ENCODE measurements at places on chromosomes 6 and 20.

DNA sequence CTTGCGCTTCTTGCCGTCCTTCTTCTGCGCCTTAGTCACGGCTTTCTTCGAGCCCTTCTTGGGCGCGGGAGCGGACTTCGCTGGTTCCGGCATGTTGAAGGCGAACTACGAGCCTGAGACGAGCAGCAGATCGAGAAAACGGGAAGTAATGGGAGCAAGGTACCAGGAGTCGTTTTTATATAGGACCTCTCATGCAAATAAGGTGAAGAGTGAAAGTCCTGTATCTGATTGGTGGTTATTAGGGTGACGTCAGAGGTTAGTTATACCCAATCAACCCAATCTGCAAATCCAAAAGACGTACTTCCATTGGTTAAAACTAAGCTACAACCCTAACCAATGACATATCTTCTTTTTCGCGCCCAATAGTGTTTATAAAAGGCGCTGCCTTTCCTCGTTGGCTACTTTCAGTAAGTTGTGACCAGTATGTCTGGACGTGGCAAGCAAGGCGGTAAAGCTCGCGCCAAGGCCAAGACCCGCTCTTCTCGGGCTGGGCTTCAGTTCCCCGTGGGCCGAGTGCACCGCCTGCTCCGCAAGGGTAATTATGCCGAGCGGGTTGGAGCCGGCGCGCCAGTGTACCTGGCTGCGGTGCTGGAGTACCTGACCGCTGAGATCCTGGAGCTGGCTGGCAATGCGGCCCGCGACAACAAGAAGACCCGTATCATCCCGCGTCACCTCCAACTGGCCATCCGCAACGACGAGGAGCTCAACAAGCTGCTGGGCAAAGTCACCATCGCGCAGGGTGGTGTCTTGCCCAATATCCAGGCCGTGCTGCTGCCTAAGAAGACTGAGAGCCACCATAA, 100.6 kb upstream of the PRSS16 start:
- no peaks in the 10 kb centered on the region for H3K27me3 ChIP-seq
- H3K36me3 ChIP-seq = no peaks in the 10 kb centered on the region
- peaks cover 3% of the 10 kb centered on the region for H3K4me1 ChIP-seq
- no peak overlapping the region for H3K4me3 ChIP-seq
- no peak overlapping the region for H3K27ac ChIP-seq
- DNase-seq = peak; percentile 42

DNA sequence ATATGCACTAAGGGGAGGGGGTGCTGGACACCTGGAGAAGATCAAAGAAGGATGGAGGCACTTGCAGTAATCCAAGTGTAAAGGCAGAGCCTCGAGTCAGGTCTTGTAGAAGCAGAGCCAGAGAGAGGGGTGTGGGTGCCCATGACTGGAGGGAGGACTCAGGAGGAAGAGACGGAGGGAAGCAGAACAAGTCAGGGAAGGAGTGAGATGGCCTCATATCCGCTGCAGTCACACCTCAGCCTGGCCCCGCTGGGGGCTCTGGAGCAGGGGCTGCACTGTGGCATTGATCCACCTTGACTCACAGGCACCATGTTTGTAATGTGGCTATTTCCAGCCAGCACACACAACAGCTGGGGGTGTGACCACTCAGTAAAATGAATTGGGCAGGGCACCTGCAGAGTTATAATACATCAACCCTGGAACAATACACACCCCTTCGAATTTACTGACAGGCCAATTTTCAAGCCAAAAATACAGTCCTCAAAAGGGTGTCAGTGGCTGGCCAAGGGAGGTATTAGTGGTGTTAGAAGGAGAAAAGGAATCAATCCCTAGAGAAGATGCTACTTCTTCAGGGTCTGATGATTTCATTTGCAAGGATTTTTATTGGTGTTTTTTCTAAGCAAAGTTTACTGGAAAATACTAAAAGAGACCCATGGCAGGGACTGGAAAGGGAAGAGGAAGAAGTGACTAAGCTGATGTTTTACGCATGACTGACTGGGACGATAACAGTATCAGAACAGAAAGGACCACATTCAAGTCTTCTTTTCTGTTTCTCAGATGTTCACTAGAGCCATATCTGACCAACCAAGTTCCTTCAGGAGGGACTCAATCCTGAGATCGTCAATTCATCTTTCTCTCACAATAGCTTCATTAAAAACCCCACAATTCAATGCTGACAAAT, 18.9 kb upstream of the NXT1 start:
- H3K36me3 ChIP-seq = no peaks in the 10 kb centered on the region
- H3K4me3 ChIP-seq = no peak overlapping the region
- no peaks in the 10 kb centered on the region for H3K27me3 ChIP-seq
- H3K4me1 ChIP-seq = peaks cover 7% of the 10 kb centered on the region
- H3K27ac ChIP-seq = no peak overlapping the region

- no peak overlapping the region for H3K4me3 ChIP-seq
- H3K27ac ChIP-seq = no peak overlapping the region
- H3K36me3 ChIP-seq = no peaks in the 10 kb centered on the region
- DNase-seq = no peak
- no peaks in the 10 kb centered on the region for H3K27me3 ChIP-seq
- H3K4me1 ChIP-seq = peaks cover 2% of the 10 kb centered on the region
Observed at GRCh38 chr20:15895560-15896084, 677.6 kb downstream of the KIF16B start.

DNA sequence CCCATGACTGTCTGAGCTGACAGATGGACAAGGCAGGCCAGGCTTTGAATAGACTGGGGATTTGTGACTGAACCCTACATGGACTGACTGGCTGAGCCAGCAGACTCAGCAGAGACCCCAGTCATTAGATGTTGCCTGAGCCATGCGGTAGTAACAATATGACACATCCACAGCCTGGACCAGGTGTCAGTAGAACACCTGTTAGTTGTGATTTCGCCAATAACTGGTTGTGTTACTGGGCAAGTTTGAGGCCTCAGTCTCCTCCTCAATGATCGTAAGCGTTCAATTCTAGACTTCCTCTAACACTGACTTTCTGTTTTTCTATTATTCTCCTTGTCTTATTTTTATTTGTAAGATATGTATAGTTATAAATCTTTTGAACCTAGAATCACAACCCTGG, 311.9 kb upstream of the MAP3K7 start:
- no peak overlapping the region for H3K4me3 ChIP-seq
- DNase-seq = no peak
- no peaks in the 10 kb centered on the region for H3K36me3 ChIP-seq

DNA sequence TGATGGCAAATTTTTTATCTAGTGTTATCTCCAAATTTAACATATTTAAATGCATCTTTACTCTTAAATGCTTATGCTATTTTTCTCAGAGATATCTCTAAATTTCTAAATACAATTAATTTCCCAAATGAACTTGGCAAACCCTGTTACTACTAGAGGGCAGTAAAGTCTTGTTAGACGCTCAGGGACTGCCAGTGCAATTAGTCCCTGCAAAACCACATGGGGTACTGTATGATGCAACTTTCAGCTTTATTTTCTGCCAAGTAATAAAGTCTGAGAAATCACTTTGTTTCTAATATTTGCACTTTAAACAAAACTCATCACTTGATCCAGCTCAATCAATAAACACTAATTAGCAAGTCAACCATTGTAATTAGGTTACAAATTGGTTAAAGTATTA, 76.0 kb upstream of the ADGRB3 start:
- no peak for DNase-seq
- no peak overlapping the region for H3K4me3 ChIP-seq
- no peaks in the 10 kb centered on the region for H3K4me1 ChIP-seq

- no peak overlapping the region for H3K4me3 ChIP-seq
- H3K27ac ChIP-seq = no peak overlapping the region
- H3K4me1 ChIP-seq = no peaks in the 10 kb centered on the region
- no peaks in the 10 kb centered on the region for H3K36me3 ChIP-seq
- DNase-seq = no peak
Observed at GRCh38 chr6:128855581-128856085, 27.3 kb upstream of the LAMA2 start.

GRCh38 chr6:11618533-11618932, 81.0 kb downstream of the TMEM170B start:
- H3K27me3 ChIP-seq = peaks cover 4% of the 10 kb centered on the region
- no peak overlapping the region for H3K27ac ChIP-seq
- H3K4me1 ChIP-seq = peaks cover 2% of the 10 kb centered on the region
- DNase-seq = no peak
- peaks cover 3% of the 10 kb centered on the region for H3K36me3 ChIP-seq

DNA sequence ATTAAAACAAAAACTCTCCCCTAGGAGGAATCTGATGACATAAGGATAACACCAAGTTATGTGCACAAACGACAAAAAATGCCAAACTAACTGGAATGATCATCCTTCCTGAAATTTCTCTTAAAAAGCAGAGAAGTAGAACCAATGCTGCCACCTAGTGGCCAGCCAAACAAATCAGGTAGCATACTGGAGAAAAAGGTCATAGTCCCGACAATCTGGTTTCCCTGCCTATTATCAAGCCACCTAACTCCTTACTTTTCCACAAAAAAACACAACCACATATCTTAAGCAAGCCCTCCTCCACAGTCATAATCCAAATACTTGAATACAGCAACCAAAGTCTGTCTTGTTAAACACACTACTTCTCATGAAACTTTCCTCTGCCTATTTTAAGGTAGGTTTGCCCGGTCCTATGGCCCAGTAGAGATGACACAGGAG, 5.3 kb downstream of the OARD1 start:
- DNase-seq = peak; percentile 43
- H3K4me3 ChIP-seq = no peak overlapping the region
- H3K36me3 ChIP-seq = peaks cover 11% of the 10 kb centered on the region
- peaks cover 24% of the 10 kb centered on the region for H3K4me1 ChIP-seq
- H3K27ac ChIP-seq = peak overlapping the region; percentile 86

DNA sequence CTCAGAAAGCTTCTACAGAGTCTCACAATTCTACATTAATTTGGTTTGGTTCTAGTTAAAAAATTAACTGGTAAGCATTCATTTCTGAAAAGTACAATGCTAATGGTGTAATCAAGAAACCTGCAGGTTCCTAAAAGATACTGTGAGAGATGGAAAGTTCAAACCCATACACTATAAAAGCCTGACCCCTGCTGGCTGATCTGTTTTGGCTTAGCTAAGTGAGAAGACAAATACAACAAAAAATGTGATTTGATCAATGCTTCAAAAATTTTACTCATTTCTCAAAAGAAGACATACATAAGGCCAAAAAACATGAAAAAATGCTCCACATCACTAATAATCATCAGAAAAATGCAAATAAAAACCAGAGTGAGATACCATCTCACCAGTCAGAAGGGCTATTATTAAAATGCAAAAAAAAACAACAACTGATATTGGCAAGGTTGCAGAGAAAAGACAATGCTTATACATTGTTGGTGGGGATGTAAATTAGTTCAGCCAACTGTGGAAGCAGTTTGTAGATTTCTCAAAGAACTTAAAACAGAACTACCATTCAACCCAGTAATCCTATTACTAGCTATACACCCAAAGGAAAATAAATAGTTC, 102.8 kb downstream of the MOXD1 start:
- H3K27me3 ChIP-seq = peaks cover 44% of the 10 kb centered on the region
- H3K27ac ChIP-seq = no peak overlapping the region
- H3K36me3 ChIP-seq = no peaks in the 10 kb centered on the region
- H3K4me1 ChIP-seq = no peaks in the 10 kb centered on the region
- no peak for DNase-seq

DNA sequence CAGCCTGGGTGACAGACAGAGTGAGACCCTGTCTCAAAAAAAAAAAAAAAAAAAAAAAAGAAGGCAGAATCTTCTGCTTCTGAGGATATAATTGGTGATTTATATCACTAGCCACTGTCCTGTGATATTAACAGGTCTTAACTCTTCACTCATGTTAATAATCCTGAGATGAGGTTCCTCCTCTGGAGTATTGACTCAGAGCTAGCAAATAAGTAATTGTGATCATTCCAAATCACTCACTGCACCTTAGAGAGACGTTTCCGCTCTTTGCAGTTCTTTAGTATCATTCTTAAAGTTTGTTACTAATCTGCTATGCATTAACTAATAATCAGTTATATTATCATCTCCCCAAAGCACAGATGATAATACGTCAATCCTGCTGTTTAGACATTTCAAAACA, 41.6 kb upstream of the NOX3 start:
- no peak overlapping the region for H3K4me3 ChIP-seq
- H3K36me3 ChIP-seq = no peaks in the 10 kb centered on the region
- H3K27me3 ChIP-seq = peaks cover 15% of the 10 kb centered on the region
- no peak overlapping the region for H3K27ac ChIP-seq

- peaks cover 22% of the 10 kb centered on the region for H3K4me1 ChIP-seq
- no peaks in the 10 kb centered on the region for H3K27me3 ChIP-seq
- no peak overlapping the region for H3K4me3 ChIP-seq
Observed at GRCh38 chr20:48619126-48620101, 208.4 kb downstream of the PREX1 start.

DNA sequence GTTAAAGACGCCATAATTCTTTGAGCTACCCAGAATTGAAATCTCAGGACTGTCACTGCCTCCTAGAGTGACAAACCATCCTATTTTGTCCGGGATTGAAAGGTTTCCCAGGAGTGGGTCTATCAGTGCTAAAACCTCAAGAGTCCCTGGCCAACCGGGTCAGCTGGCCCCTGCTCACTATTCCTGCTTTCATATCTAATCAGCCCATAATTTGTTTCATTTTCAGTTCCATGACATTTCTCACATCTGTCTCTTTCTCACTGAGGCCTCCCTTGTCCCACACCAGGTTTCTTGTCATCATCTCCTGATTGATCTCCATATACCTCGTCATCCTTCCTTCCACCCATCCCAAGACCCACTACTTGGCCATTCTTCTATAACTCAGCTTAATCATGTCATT, 98.2 kb downstream of the SLC35B3 start:
- H3K36me3 ChIP-seq = no peaks in the 10 kb centered on the region
- no peaks in the 10 kb centered on the region for H3K27me3 ChIP-seq
- no peak overlapping the region for H3K27ac ChIP-seq
- DNase-seq = no peak
- H3K4me3 ChIP-seq = no peak overlapping the region
- H3K4me1 ChIP-seq = no peaks in the 10 kb centered on the region

DNA sequence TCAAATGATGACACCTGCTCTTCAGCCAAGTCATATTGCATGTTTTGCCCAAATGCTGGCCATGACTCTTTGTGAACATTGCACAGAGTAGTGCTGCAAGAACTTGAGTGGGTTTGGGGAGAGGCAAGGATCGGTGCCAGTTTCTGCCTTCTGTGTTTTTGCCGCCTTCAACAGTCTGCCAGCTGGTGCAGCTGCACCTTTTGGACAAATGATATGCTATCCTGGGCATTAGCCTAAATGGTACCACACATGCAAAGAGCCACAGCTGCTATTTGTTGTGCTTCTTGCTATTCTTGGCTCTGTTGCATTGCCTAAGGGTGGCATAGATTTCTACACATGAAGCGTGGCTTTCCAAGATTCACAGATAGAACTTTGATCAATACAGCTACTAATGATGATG, 189.0 kb upstream of the CCN2 start:
- H3K4me3 ChIP-seq = no peak overlapping the region
- no peak overlapping the region for H3K27ac ChIP-seq
- peaks cover 16% of the 10 kb centered on the region for H3K27me3 ChIP-seq
- H3K4me1 ChIP-seq = no peaks in the 10 kb centered on the region
- no peak for DNase-seq

- no peak overlapping the region for H3K27ac ChIP-seq
- no peaks in the 10 kb centered on the region for H3K27me3 ChIP-seq
- H3K4me1 ChIP-seq = peaks cover 16% of the 10 kb centered on the region
- no peak overlapping the region for H3K4me3 ChIP-seq
- H3K36me3 ChIP-seq = peaks cover 2% of the 10 kb centered on the region
Observed at GRCh38 chr6:45611491-45611890, 233.8 kb upstream of the SUPT3H start.

- no peaks in the 10 kb centered on the region for H3K27me3 ChIP-seq
- no peak overlapping the region for H3K4me3 ChIP-seq
- H3K27ac ChIP-seq = peak overlapping the region; percentile 43
- no peak for DNase-seq
- H3K4me1 ChIP-seq = peaks cover 35% of the 10 kb centered on the region
Observed at GRCh38 chr20:51396365-51396909, 146.1 kb downstream of the NFATC2 start.

Data from T-helper 17 cell (primary cell).